BJ (cell line): ENCODE measurements at places on chromosomes 7 and 10.

- no peak for DNase-seq
Observed at GRCh38 chr7:25671111-25671510, 442.8 kb upstream of the NPVF start.

- DNase-seq, result no peak
Observed at GRCh38 chr10:6024334-6024682, 37.9 kb downstream of the IL2RA start.

GRCh38 chr7:55489552-55489951, 82.8 kb downstream of the VOPP1 start:
- DNase-seq, result no peak

DNA sequence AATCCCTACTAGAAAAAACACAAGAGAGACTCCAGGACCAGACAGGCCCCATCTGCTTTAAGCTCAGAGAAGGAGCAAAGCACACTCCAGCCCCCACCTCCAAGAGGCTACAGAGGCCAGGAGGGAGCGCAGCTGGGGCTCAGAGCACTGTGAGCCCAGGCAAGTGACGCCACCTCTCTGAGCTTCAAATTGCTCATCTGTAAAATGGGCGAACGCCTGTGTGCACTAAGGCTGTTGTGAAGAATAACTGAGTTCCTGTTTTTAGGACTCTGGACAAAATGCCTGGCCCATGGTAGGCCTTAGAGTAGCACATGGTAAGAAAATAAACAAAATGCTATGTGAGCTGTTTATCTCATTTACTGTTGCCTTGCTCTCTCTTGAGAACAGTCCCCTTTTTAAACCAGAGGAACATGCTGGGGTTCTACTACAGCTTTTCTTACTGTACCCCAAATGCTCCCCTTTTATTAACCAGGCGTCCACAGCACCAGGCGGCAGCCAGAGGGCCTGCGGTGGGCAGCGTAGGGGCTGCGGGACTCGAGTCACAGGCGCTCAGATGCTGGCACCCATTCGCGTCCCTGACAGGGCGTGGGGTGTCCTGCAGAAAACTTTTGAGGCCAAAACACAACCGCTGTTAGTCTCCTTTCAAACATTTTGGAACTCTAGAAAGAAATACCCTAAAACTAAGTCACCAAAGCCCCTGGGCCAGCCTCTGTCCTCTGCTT, 103.8 kb downstream of the TAX1BP1 start:
- DNase-seq, result no peak

DNA sequence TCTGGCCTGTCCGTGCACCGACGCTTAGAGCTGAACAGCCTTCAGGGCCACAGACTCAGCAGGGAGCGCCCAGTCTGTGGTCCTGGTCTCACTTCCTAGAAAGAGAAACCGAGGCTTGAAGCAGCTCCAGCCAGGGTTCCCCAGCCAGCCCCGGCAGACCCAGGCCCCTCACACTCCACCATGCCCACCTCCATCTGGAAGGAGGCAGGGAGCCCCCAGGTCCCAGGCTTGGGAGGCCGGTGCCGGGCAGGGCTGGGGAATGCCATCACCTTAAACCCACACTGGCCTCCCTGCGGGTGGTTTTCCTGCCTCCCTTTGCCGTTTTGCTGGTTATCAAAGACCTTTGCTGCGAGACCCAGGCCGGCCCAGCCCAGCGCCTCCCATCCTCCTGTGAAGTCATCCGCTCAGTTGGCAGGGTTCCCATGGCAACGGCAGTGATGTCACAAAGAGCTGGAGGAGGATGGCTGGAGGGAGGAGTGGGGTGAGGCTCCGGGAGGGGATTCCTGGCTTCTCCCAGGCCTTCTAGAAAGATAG, 24.0 kb downstream of the ELFN1 start:
- DNase-seq, result no peak

GRCh38 chr7:121449735-121450240, 53.7 kb upstream of the FAM3C start:
- DNase-seq, result no peak

DNA sequence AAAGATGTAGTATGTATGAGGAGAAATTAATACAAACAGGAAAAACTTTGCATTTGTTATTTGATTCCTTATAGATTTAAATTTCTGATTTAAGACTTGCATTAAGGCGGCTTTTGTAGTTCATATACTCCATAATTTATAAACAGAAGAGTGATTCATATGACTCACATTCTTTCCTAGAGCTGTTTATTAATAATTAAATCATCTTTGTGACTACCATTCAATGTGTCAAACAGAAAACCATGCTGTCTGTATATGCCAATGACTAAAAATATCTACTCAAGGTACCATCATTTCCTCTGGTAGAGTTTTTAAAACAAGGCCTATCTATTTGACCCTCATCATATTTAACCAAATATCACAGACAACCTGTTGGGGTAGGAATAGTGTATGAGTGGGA, 501.7 kb downstream of the PARD3 start:
- DNase-seq, result no peak

GRCh38 chr10:78981970-78982281, 86.8 kb upstream of the ZMIZ1 start:
- no peak for DNase-seq

- no peak for DNase-seq
Observed at GRCh38 chr7:157875230-157876179, 538.7 kb downstream of the DNAJB6 start.

DNA sequence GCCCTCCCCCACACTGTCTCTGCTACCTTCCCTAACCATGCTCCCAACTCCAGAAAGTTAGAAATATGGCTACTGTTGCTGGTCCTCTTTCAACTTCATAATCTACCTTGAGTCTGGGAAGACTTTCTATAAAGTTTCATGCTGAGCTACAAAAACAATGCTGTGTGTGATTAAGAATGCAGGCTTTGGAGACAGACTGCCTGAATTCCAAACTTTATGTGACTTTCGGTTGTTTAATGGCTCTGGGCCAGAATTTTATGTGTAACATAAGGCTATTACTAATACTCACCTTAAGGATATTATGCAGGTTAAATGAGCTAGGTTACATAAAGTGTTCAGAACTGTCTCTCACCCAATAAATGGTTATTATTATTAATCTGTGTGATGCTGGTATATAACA, 19.1 kb downstream of the BET1 start:
- no peak for DNase-seq

GRCh38 chr7:157000741-157001653, 9.5 kb downstream of the MNX1 start:
- DNase-seq, result no peak

GRCh38 chr10:5775685-5776084, 37.5 kb downstream of the GDI2 start:
- no peak for DNase-seq

DNA sequence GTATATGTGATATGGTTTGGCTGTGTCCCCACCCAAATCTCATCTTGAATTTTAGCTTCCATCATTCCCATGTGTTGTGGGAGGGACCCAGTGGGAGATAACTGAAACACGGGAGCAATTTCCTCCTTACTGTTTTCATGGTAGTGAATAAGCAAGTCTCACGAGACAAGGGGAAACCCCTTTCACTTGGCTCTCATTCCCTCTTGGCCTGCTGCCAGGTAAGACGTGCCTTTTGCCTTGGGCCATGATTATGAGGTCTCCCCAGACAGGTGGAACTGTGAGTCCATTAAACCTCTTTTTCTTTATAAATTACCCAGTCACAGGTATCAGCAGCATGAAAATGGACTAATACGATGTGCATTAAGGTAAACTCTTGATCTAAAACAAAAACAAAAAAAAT, 357.1 kb upstream of the AOAH start:
- no peak for DNase-seq

DNA sequence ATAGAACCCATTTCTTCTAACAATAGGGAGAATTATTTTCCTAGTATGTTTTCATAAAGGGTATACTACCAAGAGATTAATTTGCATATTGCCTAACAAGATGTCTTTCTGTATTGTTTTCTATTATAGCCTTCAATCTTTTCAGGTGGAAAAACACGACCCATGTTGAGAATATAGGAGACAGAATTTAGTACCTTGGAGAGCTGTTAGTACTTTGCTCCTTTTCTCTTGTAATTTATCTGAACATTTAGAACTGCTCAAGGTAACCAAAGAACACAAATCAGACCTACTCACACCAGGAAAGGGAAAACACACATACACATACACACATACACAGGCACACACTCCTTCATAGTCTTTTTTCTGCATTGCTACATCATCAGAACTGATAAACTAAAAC, 7.8 kb upstream of the TRDMT1 start:
- no peak for DNase-seq

GRCh38 chr10:60614363-60614762, 163.9 kb upstream of the CDK1 start:
- DNase-seq, result no peak

DNA sequence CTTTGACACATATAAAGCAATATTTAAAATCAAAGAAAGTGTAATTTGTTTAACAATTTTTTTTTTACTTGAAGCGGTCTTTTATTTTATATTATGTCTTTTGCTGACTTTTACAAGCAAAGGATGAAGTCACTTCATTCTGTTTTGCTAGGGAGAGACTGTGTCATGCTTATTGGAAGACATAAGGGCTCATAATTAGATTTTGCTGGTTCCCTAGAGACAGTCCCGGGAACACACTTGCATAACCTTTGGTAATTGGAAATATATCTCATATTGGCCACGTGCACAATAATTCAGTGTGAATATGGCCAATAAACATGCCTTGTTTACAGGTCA, 448 bp upstream of the NET1 start:
- no peak for DNase-seq

- no peak for DNase-seq
Observed at GRCh38 chr7:2800931-2801688, 43.0 kb downstream of the GNA12 start.

DNA sequence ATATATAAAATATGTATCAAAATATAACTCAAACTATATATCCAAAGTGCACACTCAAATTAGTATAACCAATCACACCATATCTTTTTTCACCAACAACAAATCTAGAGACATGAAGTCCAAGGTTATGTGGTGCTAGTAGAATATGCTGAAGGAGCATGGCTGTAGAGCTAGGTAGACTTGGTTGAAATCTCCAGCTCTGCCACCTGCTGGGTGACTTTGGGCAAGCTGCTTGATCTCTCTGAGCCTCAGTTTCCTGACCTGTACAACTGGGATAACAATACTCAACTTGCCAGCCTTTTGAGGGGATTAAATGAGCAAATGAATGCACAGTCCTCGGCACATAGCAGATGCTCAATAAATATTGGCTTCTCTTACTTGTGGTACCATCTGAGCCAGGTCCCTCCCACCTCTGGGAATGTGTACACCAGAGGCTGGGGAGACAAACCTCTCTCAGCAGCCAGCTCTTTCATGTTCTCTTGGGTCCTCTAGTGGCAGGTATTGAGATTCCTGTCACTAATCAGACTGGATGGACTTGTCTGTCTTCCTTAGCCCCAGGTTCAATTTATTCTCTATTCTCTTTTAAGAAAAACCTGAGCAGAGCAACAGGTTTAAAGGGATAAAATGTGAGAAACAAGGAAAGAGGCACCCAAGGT, 94.3 kb upstream of the PDE1C start:
- no peak for DNase-seq

GRCh38 chr7:92930404-92930803, 94.0 kb upstream of the CDK6 start:
- DNase-seq, result no peak

DNA sequence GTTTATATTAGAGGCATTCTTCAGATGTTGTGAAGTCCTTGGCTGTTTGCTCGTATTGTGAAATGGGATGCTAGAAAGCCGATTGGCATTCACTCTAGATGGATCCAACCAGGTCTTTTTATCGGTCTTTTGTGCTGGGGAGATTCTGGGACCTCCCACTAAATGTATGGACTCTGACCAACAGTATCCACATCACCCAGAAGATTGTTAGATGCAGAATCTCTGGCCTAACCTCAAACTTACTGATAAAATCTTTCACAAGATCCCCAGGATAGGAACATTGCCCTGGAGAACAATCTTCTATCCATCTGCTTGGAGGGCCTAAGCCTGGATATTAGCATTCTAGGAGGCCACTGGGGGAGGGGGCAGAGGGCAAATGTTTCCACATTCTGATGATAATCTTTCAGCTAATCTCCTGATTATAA, 160.9 kb downstream of the PLXDC2 start:
- DNase-seq, result no peak

DNA sequence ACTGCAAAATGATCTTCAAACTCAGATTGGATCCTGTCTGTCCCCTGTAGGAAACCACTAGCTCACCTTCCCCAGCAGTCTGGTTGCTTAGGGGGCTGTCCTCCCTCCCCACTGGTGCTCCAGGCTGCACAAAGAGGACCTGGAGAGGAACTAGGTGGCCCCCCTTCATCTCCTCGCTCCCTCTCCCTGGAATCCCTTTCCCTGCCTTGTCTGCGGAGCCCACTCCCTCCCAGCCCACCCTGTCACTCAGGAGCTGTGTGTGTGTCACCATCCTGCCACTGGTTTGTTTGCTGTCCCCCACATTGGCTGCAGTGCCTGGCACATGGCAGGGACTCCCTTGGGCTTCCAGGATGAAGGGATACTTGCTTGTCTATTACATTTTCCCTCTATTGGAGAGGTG, 35.5 kb upstream of the ZMIZ2 start:
- no peak for DNase-seq

DNA sequence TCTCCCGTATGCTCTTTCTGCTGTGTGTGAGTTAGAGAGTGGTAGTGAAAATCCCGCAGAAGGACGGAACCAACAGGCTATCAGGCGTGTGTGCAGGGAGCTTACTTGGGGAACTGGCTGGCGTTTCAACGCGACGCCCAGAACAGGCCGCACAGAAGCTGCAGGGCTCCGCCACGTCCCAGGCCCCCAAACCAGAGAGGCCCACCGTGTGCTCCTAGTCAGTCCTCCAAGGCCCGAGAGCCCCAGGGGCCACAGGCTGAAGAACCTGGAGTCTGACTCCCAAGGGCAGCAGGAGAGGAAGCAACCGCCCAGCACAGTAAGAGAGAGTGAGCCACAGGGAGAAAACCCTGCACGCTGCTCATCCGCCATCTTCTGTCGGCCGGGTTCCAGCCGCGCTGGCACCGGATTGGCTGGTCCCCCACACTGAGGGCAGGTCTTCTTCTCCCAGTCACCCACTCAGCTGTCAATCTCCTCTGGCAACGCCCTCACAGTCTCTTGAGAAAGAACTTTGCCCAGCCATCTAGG, 730.6 kb upstream of the VSTM2A start:
- DNase-seq, result no peak

DNA sequence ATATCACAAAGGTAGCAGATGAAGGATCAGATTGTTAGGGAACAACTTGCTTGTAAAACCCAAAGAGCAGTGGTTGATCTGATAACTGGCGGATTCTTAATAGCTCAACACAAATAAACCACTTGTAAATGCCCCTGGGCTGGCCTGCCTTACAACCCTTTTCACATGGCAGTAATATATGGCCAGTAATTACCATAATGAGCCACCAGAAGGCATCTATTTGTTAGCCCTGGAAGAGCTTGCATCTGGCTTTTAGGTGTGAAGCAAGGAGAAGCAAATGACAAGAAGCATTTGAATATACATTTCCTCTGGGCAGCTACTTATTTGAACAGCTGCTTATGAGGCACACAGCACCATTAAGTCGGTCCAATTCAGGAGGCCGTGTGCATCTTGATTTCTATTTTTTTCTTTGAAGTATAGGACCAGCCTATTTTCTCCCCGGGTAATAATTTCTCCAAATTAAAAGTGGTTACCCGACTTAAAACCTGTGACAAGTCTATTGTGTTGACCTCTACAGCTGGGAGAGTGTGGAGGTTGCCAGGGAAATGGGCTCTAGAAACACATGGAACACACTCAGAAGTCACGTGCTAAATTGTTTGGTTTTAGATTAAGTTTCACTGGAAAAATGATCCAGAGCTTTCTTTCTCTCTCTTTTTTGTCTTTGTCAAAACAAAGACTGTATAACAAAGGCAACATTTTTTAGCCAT, 113.4 kb downstream of the SEM1 start:
- DNase-seq, result no peak
